Epithelial cell of umbilical artery (primary cell): ENCODE measurements at places on chromosomes 12 and 14. TPM values are rescaled to one million over a fixed set of nuclear protein-coding genes. Genes with fewer than 3 reads are reported as not detected.

TRIP11 gene
- 19.8 and 22.0 TPM in 2 replicates for total RNA-seq

CLEC4D gene
- total RNA-seq = not detected in 2 replicates

SLC8A3 gene
- under 0.01 and 0.15 TPM in 2 replicates for total RNA-seq

KRT5 gene
- under 0.01 and 0.91 TPM in 2 replicates for total RNA-seq
